ENCODE measurements at places on chromosomes 13 and 19.

DNA sequence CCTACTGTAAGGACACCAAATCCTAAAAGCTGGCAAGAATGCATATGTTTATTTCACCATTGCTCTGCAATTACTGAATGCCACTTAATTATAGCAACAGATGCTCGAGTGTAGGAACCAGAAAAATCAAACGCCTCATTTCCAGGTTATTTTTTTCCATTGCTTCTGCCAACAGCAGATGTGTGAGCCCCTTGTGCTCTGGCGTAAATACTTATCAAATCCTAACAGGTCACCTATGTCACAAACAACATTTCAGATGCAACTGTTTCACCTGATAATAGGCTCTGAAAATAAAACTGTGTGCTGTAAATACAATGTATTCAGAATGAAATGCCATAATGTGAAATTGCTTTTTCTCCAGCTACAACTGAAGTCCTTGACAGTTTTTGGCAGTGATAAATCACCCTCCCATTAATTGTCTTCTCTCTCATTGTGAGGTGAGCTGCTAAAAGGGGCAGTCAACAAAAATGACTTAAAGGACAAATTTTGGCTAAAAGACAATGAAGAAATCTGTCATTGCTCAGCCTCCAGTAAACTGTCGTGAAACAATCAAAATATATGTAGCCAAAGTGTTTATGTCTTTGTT, 344.0 kb downstream of the DACH1 start:
- no peak for DNase-seq

GRCh38 chr19:574658-575526, 2.5 kb downstream of the BSG start:
- no peak for DNase-seq

GRCh38 chr13:111561091-111561781, 240.8 kb downstream of the TEX29 start:
- no peak for DNase-seq

GRCh38 chr19:35206379-35206778, 22.2 kb downstream of the FAM187B start:
- DNase-seq: no peak

All from esophagus squamous epithelium (tissue), 5 donors.